ENCODE measurements at places on chromosomes 2 and 18.

DNA sequence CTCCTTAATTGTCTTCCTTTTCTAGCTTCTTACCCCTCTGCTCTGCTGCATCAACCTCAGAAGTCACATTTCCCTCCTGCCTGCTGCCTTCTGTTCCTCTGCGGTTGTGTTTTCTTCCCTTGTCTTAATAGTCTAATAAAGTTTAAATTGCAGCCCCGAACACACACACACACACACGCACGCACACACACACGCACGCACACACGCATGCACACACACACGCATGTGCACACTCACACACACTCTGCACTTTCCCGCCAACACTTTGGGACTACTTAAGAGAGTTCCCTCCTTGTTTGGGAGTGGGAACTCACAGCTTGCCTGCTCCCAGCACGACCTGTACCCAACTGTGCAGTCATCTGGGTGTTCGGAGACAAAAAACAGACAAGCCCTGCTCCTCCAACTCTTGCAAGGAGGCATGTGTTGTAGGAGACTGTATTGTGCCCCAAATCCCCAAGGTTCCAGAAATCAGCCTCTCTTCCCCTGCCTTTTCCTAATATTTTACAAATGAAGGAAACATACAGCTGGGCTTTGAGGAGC lies 99.1 kb downstream of the SETBP1 start:
- no peak for DNase-seq

- DNase-seq: peak; percentile 50
Observed at GRCh38 chr2:175366815-175367214, 185.3 kb upstream of the ATP5MC3 start.

DNA sequence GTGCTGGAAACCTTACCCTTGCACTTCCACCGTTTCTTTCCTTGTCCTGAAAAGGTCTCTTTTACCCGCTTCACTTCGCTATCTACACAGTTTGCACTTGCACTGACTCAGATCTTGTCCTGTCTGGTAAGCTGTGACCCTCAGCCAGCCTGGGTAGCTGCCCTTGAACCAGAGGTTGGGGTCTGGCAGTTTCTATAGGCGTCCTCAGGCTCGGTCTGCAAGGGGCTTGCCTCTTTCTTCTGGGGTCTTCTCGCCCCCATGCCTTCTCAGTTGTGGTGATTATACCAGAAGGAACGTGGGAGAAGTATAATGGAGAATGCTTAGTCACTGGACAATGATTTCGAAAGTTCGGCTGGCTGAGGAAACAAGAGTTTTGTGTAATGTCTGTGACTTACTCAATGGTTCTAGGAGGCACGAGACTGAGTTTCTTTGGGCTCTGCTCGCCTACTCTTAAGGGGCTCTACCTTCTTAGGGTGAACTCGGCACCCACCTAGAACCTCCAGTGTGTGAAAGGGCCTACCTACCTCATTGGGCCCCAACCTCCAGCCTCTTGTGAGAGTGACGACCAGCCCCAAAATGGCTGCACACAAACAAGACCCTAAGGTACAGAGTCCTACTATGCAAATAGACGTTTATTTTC lies 6.9 kb upstream of the STAT1 start:
- no peak for DNase-seq

DNA sequence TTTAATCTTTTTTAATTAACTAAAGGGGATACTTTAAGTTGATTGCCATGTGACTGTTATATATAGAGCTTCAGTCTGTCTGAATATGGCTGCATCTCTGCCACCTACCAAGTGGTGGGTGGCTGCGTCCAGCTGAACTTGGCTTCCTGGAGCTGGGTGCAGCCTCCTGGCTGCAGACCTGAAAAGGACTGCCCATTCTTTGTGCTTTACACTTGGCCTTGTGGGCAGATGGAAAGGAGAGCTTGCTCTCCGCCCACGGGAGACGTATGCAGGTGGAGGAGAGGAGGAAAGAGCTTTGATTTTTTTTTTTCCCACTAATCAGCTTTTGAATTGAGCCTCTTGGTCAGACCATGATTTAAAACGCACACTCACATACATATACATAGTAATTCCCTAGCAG lies 34.7 kb downstream of the NCK2 start:
- DNase-seq: no peak

DNA sequence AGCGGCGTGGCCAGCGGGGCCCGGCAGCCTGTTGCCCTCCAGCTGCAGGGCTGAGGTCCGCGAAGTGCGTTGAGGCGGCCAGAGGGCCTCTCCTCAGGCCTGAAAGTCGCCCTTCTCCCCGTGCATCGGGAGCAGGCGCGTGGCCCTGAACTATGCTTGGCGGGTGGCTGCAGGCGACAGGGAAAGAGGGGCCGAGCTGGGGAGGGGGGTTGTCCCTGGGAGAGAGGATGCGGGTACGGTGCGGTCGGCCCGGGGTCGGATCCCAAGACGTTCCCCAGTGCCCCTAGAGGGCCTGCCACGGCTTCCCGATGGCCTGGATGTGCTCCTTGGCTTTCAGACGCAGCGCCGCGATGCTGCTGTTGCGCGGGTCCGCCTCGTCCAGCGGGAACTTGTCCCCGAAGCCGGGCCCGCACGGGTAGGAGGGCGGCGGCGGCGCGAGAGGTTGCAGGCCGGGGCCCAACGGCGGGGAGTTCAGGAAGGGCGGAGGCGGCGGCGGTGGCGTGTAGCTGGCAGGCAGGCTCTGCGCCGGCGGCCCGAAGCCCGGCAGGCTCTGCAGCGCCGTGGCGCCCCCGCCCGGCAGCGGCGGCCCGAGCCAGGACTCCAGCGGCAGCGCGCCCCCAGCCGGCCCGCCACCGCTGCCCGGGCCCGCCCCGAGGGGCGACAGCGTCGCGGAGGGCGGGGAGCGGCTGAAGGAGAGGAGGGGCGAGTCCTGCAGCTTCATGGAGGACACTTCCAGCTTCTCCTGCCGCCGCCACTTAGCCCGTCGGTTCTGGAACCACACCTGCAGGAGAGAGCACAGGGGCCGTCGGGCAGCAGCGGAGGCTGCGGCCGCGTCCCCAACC lies 4.3 kb downstream of the RAX start:
- DNase-seq: peak; percentile 51

- no peak for DNase-seq
Observed at GRCh38 chr2:180463608-180464007, 456.5 kb upstream of the CWC22 start.

GRCh38 chr2:30287857-30288513 lies 56.7 kb downstream of the LBH start:
- DNase-seq: no peak
